Cardiac fibroblast (primary cell): ENCODE measurements at places on chromosomes 2 and 18.
A peak's percentile ranks its signal among the peaks of the same experiment; 100 is the strongest.

- no peak for DNase-seq
Measured at GRCh38 chr2:221848286-221848685, 276.2 kb upstream of the EPHA4 start.

GRCh38 chr2:133424876-133425275 is 143.4 kb downstream of the NCKAP5 start:
- DNase-seq, result no peak

DNA sequence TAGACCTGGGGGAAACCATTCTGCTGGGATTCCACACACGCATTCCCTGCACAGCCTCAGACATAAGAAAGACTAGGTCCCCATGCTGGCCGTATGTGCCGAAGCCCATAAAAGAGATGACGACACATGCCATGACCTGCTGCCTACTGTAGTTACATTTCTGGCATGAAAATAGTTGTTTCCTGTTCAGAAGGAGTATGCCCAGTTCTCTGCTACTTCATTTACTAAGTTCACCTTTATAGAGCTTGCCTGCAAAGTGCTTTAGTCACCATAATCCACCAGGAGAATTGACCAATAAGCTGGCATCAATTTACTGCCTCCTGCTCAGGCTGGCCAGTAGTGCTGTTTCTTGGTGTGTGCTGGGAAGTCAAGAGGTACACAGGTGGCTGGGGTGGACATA is 150.2 kb upstream of the ALPP start:
- no peak for DNase-seq

- DNase-seq, result no peak
Measured at GRCh38 chr2:150282357-150282756, 205.1 kb downstream of the RND3 start.

DNA sequence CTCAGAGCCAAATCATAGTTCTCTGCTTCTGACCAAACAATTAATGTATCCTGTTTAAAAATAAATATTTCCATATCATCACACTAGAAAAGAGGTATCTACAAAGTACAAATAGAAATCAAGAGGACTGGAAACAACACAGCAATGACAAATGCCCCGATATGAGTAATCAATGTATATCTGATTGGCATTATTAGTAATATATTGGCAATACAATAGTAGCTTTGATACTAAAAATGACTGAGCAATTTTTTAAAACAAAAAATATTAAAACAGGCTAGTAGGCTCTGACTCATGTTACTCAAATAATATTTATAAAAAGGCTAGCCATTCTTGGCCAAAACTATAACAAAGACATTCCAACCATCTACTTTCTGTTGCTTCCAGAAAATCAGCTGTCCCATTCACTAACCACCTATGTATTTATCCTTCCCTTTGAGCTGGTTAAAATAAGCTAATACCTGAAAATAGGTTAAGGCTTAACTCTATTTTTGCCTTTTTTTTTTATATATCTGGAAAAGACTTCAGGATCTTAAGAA is 13.3 kb downstream of the PPP4R3B start:
- DNase-seq, result peak; percentile 50

DNA sequence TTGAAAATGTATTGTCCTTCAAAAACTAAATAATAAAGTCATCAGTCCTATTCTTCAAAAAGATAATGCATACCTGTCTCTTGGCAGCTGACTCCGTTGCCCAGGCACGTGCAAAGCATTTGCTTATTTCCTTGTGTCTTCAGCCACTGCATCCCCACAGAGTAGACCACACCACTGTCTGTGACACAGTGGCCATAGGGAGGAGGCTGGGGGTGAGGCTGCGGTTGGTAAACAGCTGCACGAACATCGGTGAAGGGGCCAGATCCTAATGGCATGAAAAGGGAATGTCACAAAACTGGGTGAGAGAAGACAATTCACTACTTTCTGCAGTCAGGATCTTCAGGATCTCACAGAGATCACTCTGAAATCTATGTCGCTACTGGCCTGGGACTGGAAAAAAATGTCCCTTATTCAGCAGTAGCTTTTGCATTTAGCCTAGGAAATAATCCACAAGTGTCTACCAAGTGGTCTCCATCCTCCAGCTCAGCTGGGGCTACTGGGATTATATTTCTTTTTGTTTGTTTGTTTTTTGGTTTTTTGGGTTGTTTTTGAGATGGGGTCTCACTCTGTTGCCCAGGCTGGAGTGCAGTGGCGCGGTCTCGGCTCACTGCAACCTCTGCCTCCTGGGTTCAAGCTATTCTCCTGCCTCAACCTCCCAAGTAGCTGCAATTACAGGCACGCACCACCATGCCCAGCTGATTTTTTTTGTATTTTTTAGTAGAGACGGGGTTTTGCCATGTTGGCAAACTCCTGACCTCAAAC is 10.7 kb downstream of the FN1 start:
- DNase-seq, result peak; percentile 74

GRCh38 chr2:173472112-173472511 is 117.4 kb downstream of the CDCA7 start:
- no peak for DNase-seq

DNA sequence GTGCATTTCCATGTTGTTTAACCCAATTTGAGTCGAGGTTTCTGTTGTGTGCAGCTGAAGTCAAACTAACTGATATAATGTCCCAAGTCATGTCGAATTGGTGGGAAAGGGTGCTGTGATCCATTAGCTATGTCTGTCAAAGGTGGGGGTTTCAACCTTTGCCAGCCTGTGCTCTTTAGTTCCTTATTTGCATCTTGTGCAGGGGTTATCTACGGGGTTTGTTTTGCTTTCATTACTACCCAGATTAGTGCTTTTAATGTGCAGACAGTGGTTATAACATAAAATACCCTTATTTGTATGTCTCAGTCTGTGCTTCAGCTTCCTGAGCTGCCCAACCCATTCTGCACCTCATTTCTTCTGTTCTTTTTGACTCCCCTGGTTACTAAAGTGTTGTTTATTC is 271.9 kb upstream of the CXCR4 start:
- no peak for DNase-seq
